ENCODE measurements at places on chromosomes 6 and 20.

DNA sequence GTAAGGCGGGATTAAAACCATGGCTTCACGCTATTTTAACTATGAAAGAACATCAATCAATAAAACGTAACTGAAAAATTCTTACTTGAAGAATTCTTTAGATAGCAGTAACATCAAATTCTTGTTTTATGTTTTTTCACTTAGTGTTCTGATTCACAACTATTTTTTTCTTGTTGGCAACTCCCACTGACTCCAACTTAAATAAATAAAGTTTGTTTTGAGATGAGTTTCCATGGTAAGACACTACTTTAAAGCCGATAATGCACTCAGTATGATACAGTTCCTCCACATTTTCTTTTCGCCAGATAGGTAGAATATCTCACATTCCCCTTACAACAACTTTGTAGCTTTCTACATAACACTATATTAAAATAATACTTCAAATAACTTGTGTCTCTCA is 33.1 kb upstream of the CNKSR3 start:
- DNase-seq: no peak

DNA sequence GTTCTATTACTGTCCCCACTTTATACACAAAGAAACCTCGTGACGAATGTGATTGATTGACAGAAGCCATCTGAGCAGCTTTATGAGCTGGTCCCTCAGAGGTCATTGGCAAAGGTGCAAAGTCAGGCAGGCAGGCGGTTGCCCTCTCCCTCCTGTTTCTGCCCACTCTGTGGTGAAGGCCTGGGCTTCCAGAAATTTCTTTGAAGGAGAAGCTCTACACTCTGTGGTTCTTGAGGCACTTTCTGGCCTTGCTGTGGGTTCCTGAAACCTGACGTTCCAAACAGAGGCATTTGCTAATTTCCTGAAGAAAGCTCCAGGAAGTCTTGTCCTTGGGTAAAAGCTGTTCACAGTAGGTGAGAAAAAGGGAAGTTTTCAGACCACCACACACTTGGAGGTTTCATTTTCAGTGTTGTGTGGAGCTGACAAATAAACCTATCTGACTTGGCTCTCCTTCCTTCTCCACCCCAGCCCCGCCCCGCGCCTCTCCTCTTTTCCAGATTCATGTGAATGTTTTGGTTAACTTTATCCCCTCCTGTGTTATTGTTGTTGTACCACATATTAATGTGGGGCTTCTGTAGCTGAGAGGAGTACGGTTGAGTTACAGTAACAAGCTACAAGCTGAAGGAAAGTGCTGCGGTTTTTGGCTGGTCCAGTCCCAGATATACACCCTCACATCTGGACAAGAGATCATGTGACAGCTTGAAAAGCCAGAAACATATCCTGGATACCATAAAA is 274.1 kb downstream of the CLIC5 start:
- DNase-seq: no peak

- DNase-seq: no peak
Observed at GRCh38 chr6:6915219-6915618, 192.5 kb upstream of the RREB1 start.

DNA sequence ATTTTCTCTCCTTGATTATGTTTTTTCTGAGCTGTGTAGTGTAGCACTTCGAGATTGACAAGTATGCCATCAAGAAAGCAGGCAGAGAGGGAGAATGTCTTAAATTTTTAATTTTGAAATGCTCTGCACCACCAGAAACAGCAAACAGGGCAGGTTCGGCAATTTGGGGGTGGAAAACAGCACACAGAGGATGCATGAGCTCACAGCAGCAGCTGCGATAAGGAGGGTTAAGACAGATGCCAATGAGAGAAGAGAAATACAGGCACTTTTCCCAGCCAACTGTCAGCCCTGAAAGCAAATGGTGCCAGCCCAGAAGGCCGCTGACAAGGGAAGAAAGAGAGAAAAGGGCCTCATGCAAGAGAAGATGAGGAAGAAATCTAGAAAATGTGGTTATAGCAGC is 15.1 kb upstream of the SNRPB2 start:
- DNase-seq: peak; percentile 59
